ENCODE measurements at places on chromosomes 13 and 19.

DNA sequence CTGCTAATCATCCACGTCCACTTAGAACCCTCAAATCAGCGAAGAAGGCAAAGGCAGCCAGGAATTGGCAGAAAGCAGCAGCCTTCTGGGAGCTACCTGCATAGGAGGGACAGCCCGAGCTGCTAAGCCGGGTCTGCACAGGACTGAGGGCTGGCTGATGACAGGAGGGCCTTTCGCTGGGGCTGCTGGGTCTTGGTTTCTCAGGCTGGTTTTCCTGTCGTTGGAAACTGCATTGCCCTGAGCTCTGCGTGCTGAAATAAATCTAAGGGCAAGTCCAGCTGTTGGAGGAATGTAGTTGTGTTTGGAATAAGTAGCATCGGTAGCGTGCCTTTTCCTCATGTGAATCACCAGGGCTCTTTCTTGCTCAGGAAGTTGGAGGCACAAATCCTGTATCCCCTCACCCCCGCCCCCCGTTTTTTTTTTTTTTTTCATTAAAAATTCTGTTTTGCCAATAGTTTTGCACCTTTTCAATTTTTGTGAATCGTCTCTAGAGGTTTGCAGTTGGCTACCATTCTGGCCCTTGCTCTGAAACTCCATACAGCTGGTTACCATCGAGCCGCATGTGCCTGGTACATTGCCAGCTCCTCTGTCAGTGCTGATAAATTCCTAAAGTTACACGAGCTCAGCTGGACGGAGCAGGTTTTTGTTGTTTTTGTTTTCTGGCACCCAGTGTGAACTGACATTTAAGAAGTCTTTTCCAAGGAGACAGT is 193.9 kb upstream of the RNF113B start:
- DNase-seq: no peak

DNA sequence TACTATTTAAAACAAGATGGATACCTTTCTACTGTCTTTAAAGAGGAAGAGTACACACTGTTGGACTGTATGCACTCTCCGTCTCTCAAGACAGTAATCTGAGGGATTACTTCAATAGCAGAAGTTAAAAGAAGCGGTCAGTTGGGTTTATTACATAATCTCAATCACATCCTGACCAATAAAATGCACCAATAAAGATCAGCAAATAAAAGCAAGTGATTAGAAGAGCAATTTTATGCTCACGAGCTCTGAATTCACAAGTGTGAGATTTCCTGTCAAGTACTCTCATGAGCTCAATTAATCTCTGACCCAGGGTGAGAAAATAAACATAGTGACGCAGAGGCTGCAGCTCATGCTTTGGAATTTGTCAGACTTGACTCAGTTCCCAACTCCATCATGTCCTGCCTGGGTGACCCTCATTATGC is 12.2 kb downstream of the ABCC4 start:
- no peak for DNase-seq

DNA sequence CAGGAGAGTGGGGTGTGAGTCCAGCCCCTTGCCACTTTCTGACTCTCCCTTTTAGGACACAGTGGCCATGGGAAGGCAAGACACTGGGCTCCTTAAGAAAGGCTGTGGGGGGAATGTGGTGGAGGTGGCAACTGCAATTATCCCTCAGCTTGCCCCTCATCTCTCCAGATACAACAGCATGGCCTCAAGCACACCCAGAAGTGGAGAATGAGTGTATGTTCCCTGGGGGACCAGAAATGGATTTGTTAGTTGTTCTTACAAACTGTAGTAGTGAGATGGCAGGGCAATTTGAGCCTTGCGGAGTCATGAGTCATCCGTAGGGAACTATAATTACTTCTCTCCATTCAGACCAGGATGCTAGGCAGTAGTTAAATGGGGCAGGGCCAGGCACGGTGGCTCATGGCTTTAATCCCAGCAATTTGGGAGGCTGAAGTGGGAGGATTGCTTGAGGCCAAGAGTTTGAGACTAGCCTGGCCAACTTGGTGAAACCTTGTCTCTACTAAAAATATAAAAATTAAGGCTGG is 25.6 kb upstream of the CXCL17 start:
- peak; percentile 54 for DNase-seq

- DNase-seq: no peak
Observed at GRCh38 chr13:22812793-22813192, 368.0 kb upstream of the SGCG start.

DNA sequence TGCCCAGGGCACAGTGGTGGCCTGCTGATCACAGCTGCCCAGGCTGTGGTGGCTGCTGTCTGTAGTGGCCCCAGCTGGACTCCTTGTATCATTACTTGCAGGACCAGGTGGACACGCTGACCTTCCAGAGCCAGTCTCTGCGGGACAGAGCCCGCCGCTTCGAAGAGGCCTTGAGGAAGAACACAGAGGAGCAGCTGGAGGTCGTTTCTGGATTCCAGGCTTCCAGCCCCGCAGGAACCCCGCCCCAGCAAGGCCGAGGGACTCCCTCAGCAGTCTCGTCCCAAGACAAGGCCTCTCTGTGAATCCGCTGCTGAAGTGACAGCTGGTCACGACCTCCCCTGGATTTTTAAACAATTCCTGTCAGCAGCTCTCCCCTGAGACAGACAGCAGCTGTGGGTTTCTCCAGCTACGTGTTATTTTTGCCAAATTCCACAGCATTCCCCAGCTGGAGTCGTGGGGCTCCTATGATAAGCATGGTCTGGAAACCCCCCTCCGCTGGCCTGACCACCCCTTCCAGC is 98.3 kb downstream of the SLC7A1 start:
- no peak for DNase-seq

GRCh38 chr13:73984949-73985691 is 149.1 kb downstream of the KLF12 start:
- DNase-seq: no peak

DNA sequence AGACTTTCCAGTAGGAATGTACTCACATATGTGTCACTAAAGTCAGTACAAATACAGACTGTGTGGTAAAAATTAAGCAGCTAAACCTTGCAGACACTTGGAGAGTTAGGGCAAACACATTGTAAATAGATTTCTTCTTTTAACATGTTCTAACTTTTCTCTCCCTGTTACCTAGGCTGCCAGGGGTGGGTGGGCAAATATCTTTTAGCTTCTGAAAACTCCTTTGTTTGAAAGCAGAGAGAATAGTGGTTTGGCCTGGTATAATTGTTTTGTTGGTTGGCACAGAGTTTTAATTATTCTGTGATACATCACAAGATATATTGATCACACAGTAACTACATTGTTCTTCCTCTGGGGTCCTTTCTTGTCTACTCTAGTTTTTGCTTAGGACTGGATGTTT is 289.8 kb upstream of the DACH1 start:
- DNase-seq: no peak

GRCh38 chr13:107376341-107377125 is 808.6 kb upstream of the ARGLU1 start:
- no peak for DNase-seq

- DNase-seq: no peak
Observed at GRCh38 chr13:77720988-77721387, 23.5 kb downstream of the SLAIN1 start.

GRCh38 chr19:18309525-18310064 is 13.3 kb downstream of the LSM4 start:
- no peak for DNase-seq

DNA sequence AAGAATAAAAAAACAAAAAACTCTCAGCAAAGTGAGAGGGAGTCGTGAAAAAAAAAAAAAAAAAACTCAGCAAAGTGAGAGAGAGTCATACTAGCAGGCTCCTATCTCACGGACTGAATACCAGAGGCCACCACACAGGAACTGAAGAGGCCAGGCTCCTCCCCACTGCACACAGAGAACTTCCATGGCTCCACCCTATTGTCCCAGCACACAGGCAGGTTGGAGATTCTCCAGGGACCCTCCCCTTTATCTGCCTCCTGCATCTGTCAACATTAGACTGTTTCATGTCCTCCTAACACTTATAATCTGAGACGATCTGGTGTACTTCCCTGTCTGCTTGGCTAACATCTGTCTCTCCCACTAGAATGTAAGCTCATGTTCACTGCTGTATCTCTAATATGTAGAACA is 37.0 kb upstream of the FARP1 start:
- DNase-seq: no peak

GRCh38 chr19:35030257-35031071 is at the start of gene SCN1B:
Gene SCN1B, plus strand, starts transcription at chr19:35030470. Its CDS starts 351 bp downstream, at chr19:35030821.
- peak; percentile 75 for DNase-seq

GRCh38 chr13:70960841-70961443 is 852.7 kb upstream of the KLHL1 start:
- peak; percentile 22 for DNase-seq

DNA sequence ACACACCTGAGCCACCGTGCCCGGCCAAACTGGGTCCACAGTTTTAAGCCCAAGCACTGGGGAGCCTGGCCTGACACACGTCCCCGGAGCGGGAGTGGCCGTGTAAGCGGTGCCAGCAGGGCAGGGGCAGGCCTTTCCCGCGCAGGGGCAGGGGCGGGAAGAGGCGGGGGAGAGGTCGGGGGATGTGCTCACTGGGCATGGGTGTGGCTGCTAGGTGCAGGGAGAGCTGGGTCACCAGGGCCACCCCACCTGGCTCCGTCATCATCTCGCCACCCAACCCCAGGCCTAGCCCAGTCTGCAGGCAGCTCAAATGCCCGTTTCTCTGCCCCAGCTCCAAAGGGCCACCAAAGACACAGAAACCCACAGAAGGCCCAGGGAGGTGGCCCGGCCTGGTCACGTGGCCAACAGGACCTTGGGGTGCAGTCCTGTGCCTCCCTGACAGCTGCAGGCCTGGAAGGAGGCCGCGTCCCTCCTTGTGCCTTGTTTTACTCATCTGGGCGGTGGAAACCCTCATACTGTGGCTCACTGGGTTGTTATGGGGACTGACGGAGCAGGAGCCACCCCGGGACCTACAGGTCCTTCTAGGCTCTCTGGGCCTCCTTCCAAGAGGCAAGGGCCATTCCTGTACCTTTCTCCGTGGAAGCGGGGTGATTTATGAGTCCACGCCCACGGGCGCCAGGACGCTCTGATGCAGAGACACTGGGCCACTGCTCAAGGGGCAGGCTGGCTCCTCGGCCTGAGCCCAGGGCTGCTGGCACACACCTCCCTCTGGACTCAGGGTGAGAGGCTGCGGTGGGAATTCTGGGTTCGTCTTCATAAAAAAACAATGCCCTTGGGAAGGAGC is 27.7 kb downstream of the MAP2K2 start:
- DNase-seq: no peak

GRCh38 chr13:33008946-33009722 is 7.1 kb upstream of the KL start:
- DNase-seq: no peak

- DNase-seq: no peak
Observed at GRCh38 chr13:38624822-38625221, 62.1 kb upstream of the FREM2 start.

GRCh38 chr19:2325281-2326046 is 2.9 kb downstream of the LSM7 start:
- DNase-seq: no peak

DNA sequence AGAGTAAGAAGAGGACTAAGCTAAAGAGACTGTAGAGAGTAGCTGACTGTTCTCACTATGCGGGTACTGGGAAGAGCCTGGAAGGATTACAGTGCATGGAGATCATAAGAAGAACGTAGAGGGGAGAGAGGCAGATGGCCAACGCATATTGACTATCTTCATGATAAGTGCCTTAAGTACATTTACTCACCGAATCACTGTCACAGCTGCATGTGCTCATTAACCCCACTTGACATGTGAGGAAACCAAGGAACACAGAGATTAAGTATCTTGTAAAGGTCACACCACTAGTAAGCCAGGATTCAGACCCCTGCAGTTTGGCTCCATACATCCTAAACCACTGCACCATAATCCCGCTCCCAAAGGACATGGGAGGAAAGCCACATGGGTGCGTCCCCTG is 34.1 kb downstream of the SMAD9 start:
- DNase-seq: no peak

GRCh38 chr13:51223560-51224270 is 1.5 kb downstream of the FAM124A start:
- no peak for DNase-seq

- DNase-seq: no peak
Observed at GRCh38 chr13:113732176-113732960, 26.7 kb upstream of the TMEM255B start.

- DNase-seq: no peak
Observed at GRCh38 chr13:35712907-35713761, 236.6 kb upstream of the MAB21L1 start.

GRCh38 chr13:102968572-102969228 is 97.5 kb downstream of the SLC10A2 start:
- DNase-seq: no peak

DNA sequence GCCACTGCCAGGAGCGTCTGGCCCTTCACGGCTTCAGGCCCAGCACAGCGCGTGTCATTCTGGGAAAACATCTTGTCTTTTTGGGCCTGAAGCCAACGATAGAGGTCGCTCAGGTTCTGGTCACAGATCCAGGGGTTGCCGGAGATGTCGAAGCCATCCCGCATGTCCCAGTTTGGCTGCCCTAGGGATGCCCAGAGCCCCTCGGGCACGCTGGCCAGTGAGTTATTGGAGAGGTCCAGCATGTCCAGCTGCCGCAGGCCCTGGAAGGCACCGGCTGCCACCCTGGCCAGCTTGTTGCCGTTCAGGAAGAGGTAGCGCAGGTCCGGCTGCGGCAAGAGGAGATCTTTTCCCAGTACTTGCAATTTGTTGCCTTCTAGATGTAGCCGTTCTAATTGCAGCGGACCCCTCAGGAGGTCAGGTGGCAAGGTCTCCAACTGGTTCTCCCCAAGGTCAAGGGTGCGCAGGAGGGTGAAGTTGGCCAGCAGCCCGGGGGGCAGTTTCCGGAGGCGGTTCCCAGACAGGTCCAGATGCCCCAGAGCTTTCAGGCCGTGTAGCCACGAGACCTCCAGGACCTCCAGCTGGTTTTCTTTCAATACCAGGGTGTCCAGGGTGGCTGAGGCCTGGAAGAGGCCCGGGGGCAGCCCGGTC is 1.8 kb downstream of the LRG1 start:
- DNase-seq: no peak

DNA sequence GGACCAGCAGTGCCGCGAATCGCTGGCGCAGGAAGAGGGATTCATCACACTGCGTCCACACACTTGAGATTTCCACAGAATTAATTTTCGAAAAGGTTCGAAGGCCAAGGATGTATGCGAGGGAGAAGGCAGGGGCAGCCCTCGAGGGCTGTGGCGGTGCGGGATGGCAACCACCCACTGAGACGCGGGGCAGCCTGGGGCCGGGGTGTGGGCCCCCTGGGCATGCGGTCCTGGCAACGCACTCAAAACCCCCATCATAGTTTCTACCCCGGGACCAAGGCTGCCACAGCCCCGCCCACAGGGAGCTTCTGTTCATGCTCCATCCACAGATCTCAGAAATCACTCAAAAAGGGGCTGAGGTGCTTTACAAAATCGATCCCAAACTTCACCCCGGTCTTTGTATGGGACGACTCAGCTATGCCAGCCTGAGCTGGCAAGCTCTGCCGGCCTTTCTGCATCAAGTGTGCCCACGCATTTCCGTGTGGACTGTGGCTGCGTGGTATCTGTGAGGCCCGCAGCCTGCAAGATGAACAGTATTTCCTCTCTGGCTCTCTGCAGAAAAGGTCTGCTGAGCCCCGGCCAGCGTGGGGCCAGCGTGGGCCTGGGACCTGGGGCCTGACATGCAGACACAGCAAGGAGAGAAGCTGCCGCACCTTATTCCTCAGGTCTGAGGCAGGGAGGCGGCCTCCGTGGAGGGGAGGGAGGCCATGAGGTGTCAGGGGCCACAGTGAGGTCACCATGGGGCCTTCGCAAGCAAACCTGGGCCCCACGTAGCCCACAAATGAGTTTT is 19.2 kb downstream of the ZNF787 start:
- no peak for DNase-seq

GRCh38 chr19:34686455-34686854 is 9.0 kb downstream of the ZNF302 start:
- DNase-seq: no peak

GRCh38 chr13:43546816-43547215 is 240.0 kb downstream of the ENOX1 start:
- no peak for DNase-seq

All from HEK293T (cell line).